Thyroid gland (tissue), 4 donors: ENCODE measurements at places on chromosomes 4 and X. TPM values are rescaled to one million over a fixed set of nuclear protein-coding genes. Genes with fewer than 3 reads are reported as not detected.

The FAM149A gene
- total RNA-seq, result 9.3 TPM

The CHST7 gene
- total RNA-seq, result 18.8 TPM

The TREX2 gene
- 8.9 TPM for total RNA-seq

The ABCD1 gene
- 8.8 TPM for total RNA-seq

The ABCB7 gene
- total RNA-seq, result 30.8 TPM

The TEX13D gene
- not detected for total RNA-seq

The USO1 gene
- total RNA-seq, result 98.9 TPM

The AIMP1 gene
- 32.2 TPM for total RNA-seq

The DAPP1 gene
- total RNA-seq, result 0.33 TPM

The TAF1 gene
- 40.0 TPM for total RNA-seq

The CT47B1 gene
- total RNA-seq, result not detected
